Midbrain (tissue), 1 donor: ENCODE measurements at places on chromosomes 7 and 10.

GRCh38 chr7:140876519-140877248 is 48.0 kb downstream of the BRAF start:
- no peak for DNase-seq

DNA sequence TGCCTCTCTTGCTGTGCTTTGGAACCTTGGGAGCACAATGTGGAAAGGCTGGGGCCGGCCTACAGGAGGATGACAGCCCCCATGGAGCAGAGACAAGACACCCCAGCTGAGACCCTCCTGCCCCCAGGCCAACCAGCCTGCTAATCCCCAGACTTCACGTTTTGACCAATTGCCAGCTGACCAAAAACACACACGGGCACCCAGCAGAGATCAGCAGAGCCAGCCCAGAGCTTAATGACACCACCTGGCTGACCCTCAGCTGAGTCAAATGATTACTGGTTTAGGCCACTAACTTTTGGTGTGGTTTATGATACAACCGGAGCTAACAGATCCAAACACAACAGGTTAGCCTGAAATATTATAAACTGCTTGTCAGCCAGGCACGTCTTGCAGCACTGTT is 111.2 kb upstream of the KIF5B start:
- DNase-seq, result no peak

DNA sequence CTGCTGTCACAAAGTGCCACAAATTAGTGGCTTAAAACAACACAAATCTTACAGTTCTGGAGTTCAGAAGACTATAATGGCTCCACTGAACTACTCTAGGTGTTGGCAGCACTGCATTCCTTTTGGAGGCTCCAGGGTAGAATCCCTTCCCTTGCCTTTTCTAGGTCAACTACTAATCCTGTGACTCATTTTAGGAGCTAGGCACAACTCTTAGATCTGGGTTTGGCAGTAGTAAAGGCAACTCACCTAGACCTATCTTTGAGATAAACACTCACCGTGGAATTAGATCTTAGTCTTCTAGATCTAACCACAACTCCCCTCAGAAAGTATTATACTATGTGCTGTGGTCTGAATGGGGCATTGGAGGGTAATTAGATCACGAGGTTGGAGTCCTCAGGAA is 60.4 kb downstream of the ANKIB1 start:
- no peak for DNase-seq

DNA sequence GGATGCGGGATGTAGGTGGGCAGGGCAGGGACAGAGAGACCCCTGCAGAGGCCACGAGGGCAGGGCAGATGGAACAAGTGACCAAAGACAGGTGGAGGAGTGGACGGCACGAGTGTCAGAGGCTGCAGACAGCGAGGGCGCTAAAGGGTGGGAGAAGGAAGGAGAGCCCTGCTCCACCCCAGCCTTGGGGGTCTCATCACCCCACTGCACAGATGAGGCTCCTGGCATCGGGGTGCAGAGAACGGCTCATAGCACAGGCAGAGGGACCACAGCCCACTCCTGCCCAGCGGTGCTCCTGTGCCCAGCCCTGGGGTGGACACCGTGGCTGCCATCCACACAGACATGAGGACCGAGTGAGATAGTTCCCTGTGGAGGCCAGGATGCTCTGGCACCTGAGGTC is 2.2 kb upstream of the LAT2 start:
- DNase-seq, result no peak

GRCh38 chr7:49127359-49127913 is 203.1 kb downstream of the CDC14C start:
- DNase-seq, result no peak

GRCh38 chr7:39589323-39590111 is 23.3 kb downstream of the YAE1 start:
- DNase-seq, result no peak

DNA sequence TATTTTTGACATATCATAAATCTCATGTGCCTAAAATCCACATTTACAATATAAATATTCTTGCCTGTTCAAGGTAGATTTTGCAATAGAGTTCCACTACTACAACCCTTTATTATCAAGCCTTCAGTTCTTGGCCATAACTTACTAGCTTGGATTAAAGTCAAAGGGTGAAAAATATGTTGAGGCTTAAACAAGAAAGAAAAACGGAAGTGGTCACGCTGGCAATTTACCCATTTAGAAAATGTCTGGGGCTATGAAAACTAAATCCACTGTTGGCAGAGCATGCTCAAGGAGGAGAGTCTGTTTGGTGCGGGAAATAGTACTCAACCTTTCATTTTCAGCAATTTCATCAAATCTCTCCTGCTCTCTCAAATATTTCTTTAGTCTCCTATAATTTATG is 209.8 kb upstream of the RHOBTB1 start:
- DNase-seq, result no peak

GRCh38 chr10:17003651-17004286 is 125.8 kb downstream of the CUBN start:
- DNase-seq, result no peak

DNA sequence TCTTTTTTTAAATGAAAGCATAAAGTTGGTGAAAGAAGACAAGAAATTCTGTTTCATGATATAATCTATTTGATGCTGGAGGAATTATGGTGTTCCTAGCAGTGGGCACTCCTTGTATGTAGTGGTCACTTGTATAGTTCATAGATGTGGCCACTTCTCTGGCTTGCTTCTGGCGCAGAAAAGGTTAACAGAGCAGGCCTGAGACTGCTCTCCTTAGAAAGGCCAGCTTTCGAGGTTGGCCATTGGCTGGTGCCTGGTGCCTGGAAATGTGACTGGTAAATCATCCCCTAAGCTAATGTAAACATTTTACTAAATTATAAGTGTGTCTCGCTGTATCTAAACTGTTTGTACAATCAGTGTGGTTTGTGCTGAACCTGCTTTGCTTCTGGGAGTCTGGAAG is 276.1 kb downstream of the PHTF2 start:
- DNase-seq, result no peak

DNA sequence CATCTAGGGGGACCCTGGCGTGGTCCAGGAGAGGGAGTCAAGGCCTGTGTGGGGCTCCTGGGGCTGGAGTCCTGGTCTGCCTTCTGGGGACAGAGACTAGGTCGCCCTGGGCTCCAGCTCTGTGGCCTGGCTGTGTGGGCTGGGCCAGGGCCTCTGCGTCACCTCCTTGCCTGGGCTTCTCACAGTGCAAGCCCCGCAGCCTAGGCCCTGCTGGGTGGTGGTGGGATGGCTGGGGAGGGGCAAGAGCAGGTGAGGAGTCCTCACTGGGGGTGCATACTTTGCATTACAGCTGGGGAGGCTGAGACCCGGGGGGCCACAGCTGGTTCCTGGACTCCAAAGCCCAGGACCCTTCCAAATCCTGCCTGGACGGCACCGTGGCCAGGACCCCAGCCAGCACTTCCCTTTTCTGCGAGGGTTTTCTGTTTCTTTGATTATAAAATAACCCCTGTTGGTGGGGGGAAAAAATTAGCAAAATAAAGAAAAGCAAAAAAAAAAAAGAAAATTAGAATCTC is 23.5 kb downstream of the PWWP2B start:
- no peak for DNase-seq

DNA sequence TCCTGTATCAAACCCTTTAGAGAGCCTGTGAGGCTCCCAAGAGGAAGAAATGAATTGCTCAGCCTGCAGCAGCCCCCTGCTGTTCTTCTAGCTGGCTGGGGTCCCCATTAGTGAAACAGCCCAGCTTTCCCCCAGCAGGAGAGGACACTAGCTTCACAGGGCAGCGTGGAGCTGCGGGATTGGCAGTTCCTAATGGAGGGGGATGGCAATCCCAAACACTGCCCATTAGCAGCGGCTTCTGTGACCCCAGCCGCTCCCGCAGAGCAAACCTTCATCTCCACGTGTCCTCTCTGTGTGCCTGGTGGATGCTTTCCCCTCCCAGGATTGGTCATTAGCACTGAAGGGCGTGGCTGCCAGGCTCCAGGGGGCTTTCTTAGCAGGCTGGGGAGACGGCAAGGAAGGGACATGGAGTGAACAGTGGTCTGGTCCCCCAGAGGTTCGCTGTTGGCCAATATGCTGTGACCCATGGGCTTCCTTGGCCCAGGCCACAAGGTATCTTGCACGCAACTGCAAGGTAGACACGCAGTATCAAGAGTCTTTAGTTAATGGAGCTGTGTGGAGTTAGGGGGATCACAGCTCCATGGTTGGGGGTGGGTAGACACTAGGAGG is 322.5 kb upstream of the ZMIZ1 start:
- DNase-seq, result no peak

DNA sequence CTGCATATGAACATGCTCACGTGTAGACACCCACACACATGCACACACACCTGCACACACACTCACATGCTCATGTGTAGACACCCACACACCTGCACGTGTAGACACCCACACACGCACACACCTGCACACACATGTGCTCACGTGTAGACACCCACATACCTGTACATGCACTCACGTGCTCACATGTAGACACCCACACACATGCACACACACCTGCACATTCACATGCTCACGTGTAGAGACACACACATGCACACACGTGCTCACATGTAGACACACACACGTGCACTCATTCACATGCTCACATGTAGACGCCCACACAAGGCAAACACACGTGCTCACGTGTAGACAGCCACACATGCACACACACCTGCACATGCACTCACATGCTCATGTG is 275.8 kb downstream of the PTPRN2 start:
- DNase-seq, result no peak

GRCh38 chr10:100100651-100101184 is 19.0 kb upstream of the CPN1 start:
- no peak for DNase-seq

DNA sequence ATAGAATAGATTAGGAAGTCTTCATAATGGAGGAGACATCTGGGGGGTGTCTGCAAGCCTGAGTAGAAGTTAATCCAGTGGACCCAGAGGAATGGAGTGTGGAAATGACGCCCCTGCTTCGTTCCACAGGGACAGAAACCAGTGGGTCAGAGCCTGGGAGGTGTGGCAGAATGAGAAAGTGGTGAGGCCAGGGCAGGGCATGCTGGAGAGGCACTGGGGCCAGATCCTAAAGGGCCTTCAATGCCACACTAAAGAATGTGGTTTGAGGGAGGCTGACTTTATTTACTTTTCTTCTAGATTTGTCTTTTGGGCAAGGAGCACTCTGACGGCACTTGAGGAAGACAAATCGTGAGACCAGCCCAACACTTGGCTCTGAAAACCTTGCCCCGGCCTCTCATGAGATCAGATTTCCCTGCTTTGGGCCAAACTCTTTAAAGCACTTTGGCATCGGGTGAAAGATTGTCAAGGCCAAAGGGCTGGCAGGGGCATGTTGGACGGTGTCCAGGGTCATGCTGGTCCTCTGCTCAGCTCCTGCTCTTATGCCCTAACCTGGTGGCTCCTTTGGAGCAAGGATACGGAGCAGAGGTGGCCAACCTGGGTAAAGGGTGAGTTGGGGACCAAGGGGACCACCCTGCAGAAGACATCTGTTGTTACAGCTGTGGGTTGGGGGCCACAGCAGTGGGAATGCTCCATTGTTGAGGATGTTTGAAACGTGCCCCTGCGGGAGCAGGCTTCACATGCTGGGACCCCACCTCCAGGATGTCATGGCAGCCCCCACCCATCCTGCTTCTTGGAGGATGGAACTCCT is 157.0 kb upstream of the ZMIZ1 start:
- no peak for DNase-seq

DNA sequence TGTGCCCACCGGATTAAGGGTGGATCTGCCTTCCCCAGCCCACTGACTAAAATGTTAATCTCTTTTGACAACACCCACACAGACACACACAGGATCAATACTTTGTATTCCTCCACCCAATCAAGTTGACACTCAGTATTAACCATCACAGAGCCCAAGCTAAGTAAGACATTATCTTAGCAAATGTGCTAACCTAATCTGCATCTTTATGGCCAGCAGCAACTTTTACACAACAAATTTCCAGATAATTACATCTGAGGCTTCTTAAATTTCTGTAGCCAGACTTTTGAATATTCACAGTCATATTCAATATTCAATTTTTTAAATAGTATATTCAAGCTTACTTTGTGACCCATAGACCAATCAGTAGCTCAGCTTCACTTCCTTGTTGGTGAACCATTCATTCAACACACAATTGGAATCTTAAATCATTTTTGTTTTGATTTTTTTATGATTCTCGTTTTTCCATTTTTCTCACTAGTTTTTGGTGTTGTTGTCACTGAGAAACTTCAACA is 594.2 kb downstream of the IPMK start:
- no peak for DNase-seq

GRCh38 chr7:102895602-102896001 is 17.2 kb upstream of the LRRC17 start:
- no peak for DNase-seq

GRCh38 chr10:95266674-95267095 is 24.1 kb downstream of the PDLIM1 start:
- no peak for DNase-seq

DNA sequence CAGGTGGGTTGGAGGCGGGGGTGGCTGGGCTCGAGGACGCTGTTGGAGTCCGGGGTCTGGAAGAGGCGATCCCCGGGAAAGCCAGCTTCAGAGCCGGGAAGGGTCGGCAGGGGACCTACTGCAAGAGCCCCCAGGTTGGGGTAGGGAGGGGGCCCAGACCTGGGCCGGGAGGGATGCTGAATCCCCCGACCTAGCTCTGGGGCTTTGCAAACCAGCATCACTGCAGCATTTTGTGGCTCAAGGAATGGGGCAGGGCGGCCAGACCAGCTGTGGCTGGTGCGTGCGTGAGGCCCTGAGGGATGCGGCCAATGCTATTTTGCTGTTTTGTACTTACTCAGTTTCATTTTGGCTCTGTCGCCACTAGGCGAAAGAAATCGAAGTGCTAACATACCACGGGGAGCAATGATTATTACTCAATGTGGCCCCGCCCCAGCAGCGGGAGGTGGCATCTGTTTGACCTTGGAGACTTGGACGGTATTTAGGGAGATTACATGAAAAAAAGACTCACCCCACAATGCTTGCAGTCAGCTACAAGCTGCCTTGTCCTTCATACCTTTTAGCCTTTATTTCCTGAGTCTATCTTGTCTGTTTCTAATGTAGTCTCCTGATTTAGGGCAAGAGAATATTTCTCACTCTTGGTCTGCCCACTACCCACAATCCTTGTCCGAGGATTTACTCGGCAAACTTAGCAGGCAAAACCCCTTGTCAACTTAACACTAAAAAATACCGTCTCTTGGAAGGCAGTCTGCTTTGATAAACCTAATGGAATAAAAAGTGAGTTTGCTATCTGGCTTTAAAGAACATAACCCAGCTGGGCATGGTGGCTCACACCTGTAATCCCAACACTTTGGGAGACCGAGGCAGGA is 16.2 kb downstream of the HSPB1 start:
- peak; percentile 54 for DNase-seq

- DNase-seq, result no peak
Measured at GRCh38 chr10:103175580-103176285, 17.3 kb downstream of the NT5C2 start.

- no peak for DNase-seq
Measured at GRCh38 chr10:12909836-12910185, 91.7 kb downstream of the CCDC3 start.
